ENCODE measurements at places on chromosomes 7 and 10.

GRCh38 chr7:157884461-157885062 is 547.8 kb downstream of the DNAJB6 start:
- no peak for DNase-seq

DNA sequence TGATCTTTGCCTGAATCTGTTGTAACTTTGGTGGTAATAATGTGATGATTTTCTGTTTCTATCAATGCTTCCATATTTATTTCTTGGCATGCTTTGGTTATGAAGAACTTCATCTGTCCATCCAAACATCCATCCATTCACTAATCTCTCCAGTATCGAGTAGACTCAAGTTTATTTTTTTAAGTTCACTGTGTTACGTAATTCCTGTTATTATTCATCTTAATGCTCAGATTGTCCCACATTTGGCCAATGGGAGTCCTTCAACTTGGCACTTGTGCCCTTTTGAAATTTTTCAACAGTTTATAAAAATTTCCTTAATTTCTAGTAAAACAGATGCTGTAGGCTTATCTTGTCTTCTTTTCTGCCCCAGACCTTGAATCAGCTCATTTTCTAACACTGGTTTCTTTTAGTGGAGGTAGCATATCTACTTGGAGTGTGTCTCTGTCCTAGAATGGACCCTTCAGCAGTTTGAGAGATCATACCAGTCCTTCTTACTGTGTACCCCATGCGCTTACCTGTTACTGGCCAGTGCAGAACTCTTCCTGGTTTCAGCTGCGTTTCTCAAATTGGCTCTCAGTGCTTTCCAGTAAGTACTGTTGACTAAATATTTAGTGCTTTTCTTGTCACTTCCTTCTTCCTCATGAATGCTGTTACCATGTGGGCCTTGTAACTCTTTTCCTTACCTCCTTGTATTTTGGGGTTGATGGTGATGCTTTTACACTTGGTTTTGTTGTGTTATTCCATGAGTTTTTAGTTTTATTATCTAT is 100.8 kb downstream of the MLLT10 start:
- DNase-seq, result no peak

DNA sequence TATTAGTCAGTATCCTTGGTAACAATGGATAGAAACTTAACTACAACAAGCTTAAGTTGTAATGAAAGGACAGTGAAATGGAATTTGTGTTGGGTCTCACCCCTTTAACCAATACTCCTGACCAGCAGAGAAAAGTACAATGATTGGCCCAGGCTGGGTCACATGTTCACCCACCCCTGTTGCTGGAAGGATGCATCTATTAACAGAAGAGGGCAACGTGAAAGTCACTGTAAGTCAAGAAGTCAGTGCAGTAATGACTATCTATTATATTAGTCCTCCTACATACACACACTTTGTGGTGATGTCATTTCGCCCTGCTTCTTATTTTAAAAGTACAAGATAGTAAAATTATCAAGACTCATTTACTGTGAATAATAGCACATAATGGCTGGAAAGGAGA is 16.2 kb downstream of the PNLIPRP2 start:
- no peak for DNase-seq

DNA sequence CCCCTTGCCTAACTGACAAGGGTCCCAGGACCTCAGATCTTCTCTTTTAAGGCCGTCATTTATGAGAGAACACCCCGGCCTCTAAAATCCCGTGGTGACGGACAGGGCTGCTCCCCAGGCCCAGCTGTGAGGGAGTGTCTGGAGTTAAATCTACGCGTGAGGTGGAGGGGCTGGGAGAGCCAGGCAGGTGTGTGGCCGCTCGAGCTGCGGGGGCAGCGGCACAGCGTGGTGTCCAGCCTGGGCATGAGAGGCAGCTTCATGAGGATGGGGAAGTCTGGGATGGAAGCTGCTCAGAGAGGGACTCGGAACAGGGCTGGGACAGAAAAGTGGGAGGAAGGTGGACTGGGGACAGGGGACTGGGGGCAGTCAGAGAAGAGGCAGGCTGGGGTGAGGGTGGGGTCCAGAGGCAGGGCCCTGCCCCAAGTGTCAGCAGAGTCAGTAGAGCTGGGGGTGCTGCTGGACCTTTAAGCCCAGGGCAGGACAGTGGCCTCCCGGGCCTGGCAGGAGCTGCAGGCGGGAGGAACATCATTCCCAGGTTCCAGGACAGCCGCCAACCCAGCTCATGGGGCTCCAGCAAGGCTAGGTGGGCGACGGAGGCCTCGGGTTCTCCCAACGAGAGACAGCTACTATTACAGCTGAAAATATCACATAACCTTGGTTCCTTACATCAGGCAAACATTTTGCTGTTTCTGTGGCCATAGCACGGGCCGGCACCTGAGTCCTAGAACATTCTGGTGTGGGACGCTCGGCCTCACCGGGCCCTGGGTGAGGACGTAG is 55.2 kb downstream of the JAKMIP3 start:
- DNase-seq, result no peak

All from Kasumi-1 (cell line).